Right ventricle myocardium superior (tissue), 1 donor: ENCODE measurements at places on chromosomes 4 and X. TPM values are rescaled to one million over a fixed set of nuclear protein-coding genes. Genes with fewer than 3 reads are reported as not detected.

GRCh38 chr4:73258436-73258685 lies 237 bp downstream of the ANKRD17 start:
- DNase-seq = no peak

Gene KLHL5
- 13.2 TPM for total RNA-seq

- no peak for DNase-seq
These were observed 41.2 kb downstream of the RASL11B start for GRCh38 chr4:52903273-52903672.

DNA sequence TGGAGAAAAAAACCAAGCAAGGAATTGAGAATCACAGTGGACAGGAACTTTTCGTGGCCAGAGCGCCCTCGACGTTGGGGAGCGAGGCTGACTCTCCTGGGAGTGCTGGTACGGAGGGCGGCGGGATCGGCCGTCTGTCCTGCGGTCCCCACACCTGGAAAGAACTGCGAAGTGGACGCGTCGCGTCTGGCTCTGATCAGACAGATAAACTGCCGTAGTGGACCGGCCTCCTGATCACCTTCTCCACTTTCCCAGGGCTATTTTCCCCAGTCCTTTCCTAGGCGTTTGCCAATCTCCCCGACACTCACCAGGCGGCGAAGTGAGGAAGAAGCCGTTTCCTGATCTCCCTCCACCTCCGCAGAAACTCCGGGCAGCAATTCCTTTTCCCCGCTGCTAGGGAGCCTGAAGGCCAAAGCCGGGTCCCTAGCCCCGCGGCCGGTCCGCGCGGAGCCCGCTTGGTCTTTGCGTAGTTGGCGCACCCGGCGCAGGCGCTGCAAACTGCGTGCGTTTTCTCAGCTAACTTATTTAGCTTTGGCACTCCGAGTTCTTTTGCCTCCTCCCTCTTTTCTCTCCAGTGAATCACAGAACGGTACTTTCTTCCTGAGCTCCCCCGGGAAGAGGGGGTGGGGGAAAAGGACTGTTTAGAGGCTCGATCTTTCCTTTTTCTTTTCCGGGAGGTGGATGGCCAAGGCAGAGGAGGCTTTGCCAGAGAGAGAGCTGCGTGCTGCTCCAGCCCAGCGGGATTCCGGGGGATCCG lies at the start of gene ARSJ:
TSS of gene ARSJ (minus strand) at position 500 of the 757 bp plus-strand sequence. CDS start 813 bp downstream, outside the sequence.
- DNase-seq = peak; percentile 67

GRCh38 chrX:24877288-24877664 lies 138.5 kb downstream of the ARX start:
- DNase-seq = no peak

GRCh38 chr4:185915271-185915670 lies 103.3 kb upstream of the SORBS2 start:
- DNase-seq = no peak

- no peak for DNase-seq
These were observed 62.4 kb downstream of the AFF2 start for GRCh38 chrX:148562846-148563245.

Gene F8A1
- 29.6 TPM for total RNA-seq

Gene FAM47E
- 2.0 TPM for total RNA-seq

- DNase-seq = no peak
These were observed 172.0 kb downstream of the PTTG2 start for GRCh38 chr4:38132107-38132673.

Gene AWAT2
- not detected for total RNA-seq

DNA sequence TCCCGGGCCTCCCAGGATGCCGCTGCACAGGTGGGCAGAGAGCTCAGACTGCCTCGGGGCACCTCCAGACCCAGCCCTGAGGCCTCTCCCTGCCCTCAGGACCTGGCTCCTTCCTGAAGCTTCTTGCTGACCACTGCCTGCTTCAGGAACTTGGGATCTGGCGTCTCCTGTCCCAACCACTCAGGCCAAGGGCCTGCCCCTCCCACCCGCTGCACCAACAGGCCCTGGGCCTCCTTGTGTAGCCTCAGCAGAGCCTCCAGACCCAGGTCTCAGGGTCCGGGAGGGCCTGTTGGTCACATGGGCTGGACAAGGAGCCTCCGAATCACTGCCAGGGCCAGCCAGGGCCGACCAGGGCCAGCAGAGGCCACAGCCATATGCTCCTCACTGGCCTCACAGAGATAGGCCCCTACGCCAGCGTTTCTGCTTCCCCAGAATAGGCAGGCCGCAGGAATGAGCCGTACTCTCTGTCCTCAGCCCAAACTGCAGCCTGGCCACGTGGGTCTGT lies 2.8 kb downstream of the MXD4 start:
- peak; percentile 50 for DNase-seq

DNA sequence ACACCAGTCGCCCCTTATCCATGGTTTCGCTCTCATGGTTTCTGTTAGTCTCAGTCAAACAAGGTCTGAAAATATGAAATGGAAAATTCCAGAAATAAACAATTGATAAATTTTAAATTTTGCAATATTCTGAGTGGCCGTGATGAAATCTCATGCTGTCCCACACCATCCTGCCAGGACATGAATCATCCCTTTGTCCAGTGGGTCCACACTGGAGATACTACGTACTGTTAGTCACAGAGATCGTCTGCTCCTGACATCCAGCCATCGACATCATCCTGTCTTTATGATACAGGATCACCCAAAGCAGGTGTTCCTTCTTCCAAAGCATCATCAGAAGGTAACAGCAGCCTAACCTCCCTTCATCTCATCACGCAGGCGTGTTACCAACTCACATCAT lies 76.5 kb upstream of the MSX1 start:
- DNase-seq = no peak

DNA sequence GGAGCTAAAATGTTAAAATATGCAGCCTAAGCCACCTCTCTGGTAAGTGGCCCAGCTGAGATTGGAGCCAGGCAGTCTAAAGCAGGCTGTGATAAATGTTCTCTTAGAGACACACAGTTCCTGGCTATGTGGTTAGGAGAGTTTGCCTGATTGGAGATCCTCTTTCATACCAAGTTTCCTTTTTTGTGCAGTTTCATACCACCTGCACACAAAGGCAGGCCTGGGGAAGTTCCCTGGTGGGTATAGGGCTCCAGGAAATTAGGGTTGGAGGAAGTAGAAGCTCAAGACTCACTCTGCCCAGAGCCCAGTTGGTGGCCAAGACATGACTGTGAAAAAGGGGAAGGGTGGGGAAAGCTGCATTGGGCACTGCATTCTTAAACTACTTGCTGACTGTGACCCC lies 16.9 kb downstream of the CYBB start:
- peak; percentile 39 for DNase-seq

Gene HGFAC
- 1.9 TPM for total RNA-seq

Gene MAP3K15
- total RNA-seq = not detected

GRCh38 chr4:173333658-173334084 lies 487 bp downstream of the HMGB2 start:
- DNase-seq = peak; percentile 77

GRCh38 chr4:38067499-38067898 lies 107.3 kb downstream of the PTTG2 start:
- no peak for DNase-seq

Gene SCOC
- total RNA-seq = 67.9 TPM

GRCh38 chr4:124803026-124803425 lies 90.5 kb upstream of the ANKRD50 start:
- no peak for DNase-seq

DNA sequence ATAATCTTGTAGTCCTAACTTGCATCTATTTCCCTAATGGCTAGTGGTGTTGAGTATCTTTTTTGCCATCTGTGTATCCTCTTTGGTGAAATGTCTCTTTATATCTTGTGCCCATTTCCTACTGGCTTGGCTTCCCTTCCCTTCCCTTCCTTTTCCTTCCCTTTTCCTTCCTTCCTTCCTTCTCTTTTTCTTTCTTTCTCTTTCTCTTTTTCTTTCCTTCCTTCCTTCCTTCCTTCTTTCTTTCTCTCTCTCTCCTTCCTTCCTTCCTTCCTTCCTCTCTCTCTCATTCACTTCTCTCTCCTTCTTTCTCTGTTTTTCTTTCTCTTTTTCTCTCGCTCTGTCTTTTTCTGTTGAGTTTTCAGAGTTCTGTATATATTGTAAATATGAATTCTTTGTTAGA lies 61.5 kb upstream of the SLC4A4 start:
- DNase-seq = no peak

DNA sequence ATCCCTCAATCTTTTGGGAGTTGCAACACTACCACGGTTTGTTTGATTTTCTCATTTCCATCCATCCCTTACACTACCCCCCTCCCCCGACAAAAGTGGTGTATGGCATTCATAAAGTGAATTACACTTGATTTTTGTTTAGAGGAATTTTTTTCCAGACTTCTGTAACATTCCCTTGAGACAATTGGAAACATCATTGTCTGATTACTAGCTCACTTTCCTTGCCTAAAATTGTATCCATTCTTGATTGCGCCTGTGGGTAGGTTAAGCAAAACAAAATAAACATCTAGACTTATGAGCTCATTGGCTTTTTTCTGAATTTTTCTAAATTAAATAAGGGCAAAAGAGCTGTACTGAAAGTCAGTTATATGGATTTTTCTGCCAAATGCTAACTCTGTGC lies 3.5 kb downstream of the GPC3 start:
- DNase-seq = no peak

DNA sequence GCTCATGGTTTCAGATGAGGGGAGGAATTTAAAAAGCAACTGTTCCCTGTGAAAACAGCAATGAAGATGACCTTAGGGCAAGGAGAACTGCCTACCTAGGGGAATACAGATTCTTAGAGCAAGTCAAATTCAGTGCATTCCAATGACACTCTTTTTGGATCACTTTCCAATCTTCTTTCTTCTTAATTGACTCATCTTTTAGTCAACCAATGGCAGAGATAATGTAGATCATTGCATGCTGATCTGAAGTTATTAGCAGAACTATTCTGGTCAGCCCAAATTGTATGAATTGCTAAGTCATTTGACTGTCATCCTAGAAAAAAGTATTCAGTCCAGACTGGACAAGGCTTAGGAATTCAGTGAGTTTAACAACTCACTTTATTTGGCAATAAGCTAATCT lies 12.6 kb upstream of the NR3C2 start:
- DNase-seq = no peak

Gene SYP
- total RNA-seq = 1.6 TPM

Gene VEGFC
- total RNA-seq = 5.4 TPM

- DNase-seq = no peak
These were observed 159.5 kb downstream of the PPP3CA start for GRCh38 chr4:101187841-101188240.

DNA sequence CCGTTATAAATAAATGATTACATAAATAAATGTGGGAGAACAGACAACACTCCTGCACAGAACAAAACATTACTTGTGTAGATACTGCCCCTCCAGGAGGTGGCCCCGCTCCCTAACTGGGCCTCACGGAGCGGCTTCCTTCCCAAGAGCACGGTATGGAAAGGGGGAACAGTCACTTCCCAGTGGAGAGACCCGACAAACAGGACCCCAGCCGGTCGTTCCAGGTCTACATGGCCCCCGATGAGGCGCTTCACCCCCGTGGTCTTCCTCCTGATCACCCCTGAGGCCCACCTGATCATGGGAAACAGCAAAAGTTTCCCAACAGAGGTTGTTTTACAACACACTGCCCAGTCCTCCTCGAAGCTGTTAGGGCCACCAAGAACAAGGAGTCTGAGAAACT lies 6.6 kb upstream of the SLC6A8 start:
- DNase-seq = no peak

Gene EDA
- total RNA-seq = 11.1 TPM

- DNase-seq = no peak
These were observed 28.0 kb upstream of the AMOT start for GRCh38 chrX:112868586-112868985.

GRCh38 chr4:139966383-139966782 lies 187.6 kb downstream of the MAML3 start:
- DNase-seq = no peak

- DNase-seq = no peak
These were observed 37.9 kb upstream of the NKAP start for GRCh38 chrX:119981286-119982070.

- DNase-seq = no peak
These were observed 107.5 kb downstream of the CLNK start for GRCh38 chr4:10577018-10577417.

- DNase-seq = no peak
These were observed 8.7 kb downstream of the RHOH start for GRCh38 chr4:40205259-40206198.

DNA sequence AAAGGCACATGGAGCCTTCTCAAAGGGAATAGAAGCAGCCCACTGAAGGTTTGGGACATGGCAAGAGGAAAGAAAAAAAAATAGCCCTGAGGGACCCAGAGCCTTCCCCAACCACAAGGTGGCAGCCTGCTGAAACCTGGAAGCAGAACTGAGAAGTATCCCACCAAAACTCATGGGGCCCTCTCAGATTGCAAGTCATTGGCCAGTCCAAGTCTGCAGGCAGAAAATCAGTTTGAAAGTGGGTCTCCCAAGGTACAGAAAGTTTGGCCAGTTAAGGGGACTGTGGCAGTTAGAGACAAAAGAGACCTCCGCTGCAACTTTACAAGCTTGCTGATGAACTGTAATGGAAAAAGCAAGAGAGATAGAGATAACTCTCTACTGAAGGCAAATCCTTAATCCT lies 155.8 kb downstream of the ANTXR2 start:
- DNase-seq = peak; percentile 50

- no peak for DNase-seq
These were observed 384.6 kb upstream of the IGFBP7 start for GRCh38 chr4:57494821-57495220.

- no peak for DNase-seq
These were observed 66.2 kb downstream of the AGA start for GRCh38 chr4:177376024-177376423.
